ENCODE measurements at places on chromosomes 6 and 20. TPM values are rescaled to one million over a fixed set of nuclear protein-coding genes. Genes with fewer than 3 reads are reported as not detected.

DNA sequence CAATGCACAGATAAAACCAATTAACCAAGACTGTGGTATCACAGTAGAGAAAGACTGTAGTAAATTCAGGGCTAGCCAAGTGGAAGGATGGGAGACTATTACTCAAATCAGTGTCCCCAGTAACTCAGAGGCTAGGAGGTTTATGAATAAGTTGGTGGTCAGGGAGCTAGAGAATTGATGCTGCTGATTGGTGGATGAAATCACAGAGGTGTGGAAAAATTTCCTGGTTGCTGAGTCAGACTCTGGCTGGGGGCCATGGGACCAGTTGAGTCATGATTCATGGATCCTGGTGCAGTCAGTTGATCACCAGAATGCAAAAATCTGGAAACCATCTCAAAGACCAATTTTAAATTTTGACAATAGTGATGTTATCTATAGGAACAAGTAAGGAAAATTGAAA, 555.9 kb downstream of the C6orf118 start:
- no peaks in the 10 kb centered on the region for H3K36me3 ChIP-seq
- no peak for DNase-seq
- no peak overlapping the region for H3K4me3 ChIP-seq

Gene TMEM151B
- not detected for total RNA-seq

Gene SPATS1
- total RNA-seq = not detected

GRCh38 chr6:125985522-125985921, 818 bp upstream of the TRMT11 start:
- no peak overlapping the region for H3K27ac ChIP-seq
- H3K27me3 ChIP-seq = no peaks in the 10 kb centered on the region
- H3K36me3 ChIP-seq = peaks cover 2% of the 10 kb centered on the region
- H3K4me3 ChIP-seq = peak overlapping the region; percentile 41
- DNase-seq = no peak
- peaks cover 2% of the 10 kb centered on the region for H3K4me1 ChIP-seq

DNA sequence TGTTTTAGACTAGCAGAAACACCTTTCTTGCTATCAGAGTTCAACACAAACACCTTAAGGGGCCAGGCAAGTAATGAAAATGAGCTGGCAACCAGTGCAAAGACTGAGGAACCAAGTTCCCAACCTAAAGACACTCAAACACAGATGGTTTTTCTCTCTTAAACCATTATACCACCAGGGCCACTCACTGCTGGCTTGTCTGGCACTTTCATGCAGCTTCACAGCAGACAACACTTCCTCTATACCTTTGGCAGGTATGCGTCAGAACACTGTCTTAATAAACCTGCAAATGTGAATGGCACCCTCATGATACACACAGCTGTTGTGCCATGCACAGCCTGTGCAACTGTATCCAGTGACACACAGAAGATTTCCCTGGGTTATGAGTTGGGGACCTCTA, 41.6 kb downstream of the NFATC2 start:
- peak; percentile 72 for DNase-seq
- H3K27me3 ChIP-seq = no peaks in the 10 kb centered on the region
- peak overlapping the region; percentile 96 for H3K27ac ChIP-seq
- H3K4me1 ChIP-seq = peaks cover 48% of the 10 kb centered on the region
- peaks cover 9% of the 10 kb centered on the region for H3K36me3 ChIP-seq
- peak overlapping the region; percentile 43 for H3K4me3 ChIP-seq
